ENCODE measurements at places on chromosomes 12 and 14.

GRCh38 chr12:21372602-21373001 lies at the start of gene IAPP:
TSS of gene IAPP (plus strand) at chr12:21372902. CDS start at chr12:21373352, 450 bp downstream.
- DNase-seq: no peak

DNA sequence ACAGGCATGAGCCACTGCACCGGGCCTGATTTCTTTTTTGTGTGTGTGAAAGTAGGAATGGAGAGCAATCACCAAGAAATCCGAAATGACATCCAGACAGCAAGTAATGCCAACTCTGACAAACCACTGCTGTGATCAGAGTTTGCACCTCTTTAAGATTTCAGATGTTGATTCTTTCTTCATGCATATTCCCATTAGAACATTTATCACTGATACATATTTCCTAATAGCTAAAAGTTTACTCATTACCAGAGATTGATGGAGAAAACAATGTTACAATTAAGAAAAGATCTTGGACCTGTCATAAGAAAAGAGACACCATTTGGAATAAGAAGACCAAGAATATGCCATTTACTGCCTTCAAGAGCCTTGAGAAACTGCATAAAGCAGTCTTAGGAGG lies 217.0 kb upstream of the MGAT4C start:
- no peak for DNase-seq

DNA sequence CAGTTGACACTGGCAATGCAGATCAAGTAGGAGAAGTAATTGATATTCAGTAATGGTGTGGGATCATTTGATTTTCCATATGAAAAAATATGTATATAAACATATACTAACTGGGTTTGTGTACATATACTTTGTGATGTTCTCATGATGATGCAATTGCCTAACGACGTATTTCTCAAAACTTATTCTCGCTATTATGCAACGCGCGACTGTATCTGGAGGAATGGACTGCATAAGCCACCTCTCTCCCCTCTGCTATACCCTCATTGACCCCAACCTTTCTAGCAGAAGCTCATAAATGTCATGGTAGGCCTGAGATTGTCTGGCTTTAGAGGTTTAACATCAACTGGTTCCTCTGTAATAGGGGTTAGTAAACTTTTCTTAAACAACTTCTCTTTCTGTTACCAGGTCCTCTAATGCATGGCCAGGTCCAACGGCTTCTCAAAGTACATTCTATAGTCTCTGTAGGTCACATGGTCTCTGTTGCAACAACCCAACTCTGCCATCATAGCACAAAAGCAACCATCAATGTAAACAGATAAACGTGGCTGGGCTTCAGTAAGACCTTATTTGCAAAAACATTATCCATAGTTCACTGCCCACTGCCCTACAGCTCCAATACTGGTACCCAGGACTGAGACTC lies 59.3 kb downstream of the FOXN3 start:
- DNase-seq: no peak

DNA sequence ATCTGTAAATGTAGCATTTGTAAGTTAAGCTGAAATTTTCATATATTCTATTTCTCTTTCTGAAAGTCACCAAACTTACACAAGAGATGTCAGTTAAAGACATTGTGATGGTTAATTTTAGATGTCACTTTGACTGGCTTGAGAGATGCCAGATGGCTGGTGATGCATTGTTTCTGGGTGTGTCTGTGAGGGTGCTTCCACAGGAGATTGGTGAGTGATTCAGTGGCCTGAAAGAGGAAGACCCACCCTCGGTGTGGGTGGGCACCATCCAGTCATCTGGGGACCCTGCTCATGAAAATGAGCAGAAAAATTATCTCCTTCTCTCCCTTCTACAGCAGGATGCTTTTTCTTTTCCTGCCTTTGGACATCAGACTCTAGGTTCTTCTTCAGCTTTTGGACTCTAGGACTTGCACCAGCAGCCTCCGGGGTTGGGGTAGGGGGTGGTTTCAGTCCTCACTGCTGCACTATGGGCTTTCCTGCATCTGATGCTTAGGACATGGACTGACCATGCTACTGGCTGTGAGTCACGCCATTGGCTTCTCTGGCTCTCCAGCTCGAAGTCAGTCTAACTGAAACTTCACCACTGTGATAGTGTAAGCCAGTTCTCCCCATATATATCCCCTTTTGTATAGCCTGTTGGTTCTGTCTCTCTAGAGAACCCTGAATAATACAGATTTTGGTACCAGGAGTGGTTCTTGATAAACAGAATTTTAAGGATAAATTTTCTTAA lies 20.9 kb downstream of the PDE6H start:
- DNase-seq: peak; percentile 38

- no peak for DNase-seq
Observed at GRCh38 chr14:92850492-92850891, 56.4 kb downstream of the GOLGA5 start.

DNA sequence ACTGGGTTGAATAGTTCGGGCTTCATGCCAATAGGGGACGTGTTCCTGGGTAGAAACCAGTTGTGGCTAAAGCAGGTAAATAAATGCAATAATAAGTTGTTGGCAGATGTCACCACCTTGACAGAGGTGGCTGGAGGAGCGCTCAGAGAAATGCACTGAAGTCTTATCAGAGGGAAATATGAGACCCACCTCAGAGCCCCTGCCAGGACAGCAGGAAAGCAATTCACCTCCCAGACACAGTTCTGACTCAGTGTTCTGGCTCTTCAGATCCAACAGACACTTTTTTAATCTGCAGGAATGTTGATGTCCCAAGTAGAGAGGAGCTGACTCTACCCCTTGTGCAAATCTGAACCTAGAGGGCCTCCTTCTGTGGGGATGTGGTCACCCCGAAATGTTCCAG lies 687.1 kb upstream of the FBXO33 start:
- DNase-seq: no peak

DNA sequence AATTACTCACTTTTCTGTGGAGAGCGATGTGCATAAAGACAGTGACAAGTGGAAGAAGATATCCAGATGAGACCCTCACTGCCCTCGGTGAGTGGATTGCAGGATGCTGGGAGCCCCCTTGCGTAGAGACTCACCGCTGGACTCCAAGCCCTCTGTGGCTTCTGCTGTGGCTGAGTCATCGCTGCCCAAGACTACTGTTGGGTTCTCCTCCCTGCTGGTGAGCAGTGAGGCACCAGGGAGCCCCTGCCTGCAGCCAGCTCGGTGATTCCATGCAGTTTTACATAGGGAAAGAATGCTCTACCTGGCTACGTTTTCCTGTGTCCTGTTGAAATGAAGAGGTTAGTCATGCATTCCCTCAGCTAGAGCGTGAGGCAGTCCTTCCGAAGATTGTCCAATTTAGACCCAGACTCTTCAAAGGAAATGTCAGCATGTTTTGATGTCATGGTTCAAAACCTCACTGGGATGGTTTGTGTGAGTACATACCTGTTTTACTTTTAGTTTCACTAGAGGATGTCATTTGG lies 28.2 kb downstream of the TRAF3 start:
- no peak for DNase-seq

DNA sequence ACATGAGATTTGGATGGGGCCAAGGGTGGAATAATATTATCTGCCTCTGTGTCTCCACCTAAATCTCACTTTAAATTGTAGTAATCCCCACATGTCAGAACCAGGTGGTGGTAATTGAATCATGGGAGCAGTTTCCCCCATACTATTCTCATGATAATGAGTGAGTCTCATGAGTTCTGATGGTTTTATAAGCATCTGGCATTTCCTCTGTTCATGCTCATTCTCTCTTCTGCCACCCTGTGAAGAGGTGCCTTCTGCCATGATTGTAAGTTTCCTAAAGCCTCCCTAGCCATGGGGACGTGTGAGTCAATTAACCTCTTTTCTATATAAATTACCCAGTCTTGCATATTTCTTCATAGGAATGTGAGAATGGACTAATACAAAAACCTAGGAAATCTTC lies 29.9 kb downstream of the TSPAN19 start:
- DNase-seq: no peak

GRCh38 chr12:77339610-77340009 lies 274.2 kb upstream of the E2F7 start:
- DNase-seq: no peak

- DNase-seq: no peak
Observed at GRCh38 chr12:113239811-113240331, 18.6 kb downstream of the TPCN1 start.

DNA sequence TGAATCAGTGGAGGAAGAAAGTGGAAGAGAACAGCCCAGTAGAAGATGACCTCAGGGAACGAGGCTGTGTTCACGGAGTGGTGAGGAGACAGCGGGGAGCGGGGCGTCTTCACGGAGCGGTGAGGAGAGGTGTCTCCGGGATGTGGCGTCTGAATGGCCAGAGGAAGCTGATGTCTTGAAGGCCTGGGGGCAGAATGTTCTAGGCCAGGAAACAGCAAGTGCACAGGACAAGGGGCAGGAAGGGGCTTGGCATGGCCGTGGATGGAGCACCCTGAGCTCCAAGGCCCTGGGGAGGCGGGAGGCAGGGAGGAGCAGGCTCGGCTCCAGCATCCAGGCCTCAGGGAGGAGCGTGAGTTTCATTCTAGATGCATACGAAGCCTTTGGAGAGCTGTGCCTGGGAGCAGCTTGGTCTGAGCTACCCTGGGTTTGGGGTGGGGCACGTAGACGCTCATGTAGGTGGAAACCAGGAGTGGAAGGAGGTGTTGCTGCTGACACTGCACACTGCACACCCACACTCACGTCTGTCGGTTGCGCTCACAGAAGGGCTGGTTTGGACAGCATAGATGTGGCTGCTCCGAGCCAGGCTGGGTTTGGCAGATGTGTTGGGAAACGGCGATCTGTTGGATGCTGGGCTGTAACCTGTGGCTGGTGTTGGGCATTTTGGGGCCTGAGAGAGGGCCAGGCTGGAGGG lies 131.6 kb downstream of the ADGRD1 start:
- no peak for DNase-seq

- no peak for DNase-seq
Observed at GRCh38 chr12:113465808-113466453, 5.7 kb downstream of the LHX5 start.

DNA sequence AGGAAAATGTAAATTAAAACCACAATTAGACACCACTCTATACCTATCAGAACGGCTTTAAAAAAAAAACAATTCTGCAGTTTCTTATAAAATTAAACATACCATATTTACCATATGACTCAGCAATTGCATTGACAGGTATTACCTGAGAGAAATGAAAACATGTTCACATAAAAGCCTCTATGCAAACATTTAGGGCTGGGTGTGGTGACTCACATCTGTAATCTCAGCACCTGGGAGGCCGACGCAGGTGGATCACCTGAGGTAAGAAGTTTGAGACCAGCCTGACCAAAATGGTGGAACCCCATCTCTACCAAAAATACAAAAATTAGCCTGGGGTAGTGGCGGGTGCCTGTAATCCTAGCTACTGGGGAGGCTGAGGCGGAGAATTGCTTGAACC lies 41.1 kb downstream of the SPTB start:
- DNase-seq: no peak

DNA sequence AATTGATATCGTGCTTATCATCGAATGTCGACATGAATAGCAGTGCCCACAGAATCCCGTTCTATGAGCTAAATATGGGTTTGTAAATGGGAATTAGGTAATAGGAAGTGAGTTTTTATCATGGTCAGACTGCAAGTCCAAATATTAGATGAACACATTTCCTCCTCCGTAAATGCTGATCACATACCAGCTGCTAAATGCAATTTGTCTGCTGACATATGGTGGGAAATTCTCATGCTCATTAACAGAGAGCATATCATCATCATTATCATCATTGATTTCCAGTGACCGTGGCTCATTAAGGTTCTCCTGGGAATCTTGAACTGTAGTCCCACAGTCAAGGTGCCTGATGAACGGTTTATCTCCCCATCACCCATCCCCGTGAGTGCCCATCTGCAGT lies 998.8 kb upstream of the TMEM132C start:
- no peak for DNase-seq

DNA sequence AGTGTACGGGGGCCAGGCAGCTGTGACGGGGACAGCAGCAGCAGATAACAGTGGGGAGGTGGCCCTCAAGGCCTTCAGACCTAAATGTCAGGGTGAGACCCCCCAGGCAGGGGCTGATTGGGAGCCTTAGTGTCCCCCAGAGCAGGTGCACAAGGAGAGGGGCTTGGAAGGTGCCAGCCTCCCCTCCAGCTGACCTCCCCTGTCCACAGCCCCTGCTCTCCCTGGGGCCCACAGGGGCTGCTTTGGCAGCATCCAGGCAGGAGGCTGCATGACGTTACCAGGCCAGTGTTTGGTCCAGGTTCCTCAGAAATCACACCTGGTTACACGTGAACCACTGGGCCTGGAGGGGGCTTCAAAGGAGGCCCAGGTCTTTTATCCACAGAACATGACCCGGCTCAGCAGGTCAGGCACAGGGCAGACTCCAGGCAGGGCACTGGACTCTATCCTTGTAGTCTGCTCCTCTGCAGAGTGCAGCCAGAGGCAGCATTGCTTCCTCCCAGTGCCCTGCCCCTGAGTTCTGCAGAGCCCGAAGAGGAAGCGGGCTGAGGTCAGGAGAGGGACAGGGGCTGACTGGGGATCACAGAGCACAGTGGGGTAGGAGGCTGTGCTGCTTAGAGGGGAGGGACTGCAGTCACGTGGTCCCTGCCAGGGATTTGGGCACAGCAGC lies 2.6 kb upstream of the TRMT61A start:
- DNase-seq: no peak

DNA sequence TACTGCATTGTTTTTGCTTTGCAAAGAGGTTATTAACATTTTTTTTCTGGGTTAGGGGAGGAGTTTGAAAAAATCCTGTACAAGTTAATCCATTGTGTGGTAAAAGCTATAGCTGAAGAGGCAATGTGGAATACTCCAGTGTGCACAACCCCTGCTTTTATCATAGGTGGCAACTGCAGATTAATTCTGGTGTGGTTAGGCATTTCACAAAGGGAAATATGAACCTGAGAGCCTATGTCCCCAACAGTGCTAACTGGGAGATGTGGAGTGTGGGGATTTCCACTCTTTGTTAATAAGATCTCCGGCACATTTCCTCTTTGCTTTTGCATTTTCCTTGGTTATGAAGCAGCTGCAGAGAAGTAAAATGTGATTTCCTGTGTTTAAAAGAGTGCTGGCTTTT lies 33.6 kb downstream of the PRORP start:
- no peak for DNase-seq

GRCh38 chr14:21264025-21264801 lies 5.0 kb downstream of the HNRNPC start:
- DNase-seq: peak; percentile 63

GRCh38 chr12:6771091-6771495 lies 1.2 kb upstream of the LAG3 start:
- no peak for DNase-seq

- DNase-seq: no peak
Observed at GRCh38 chr12:37547611-37548010, 769.0 kb upstream of the ALG10B start.

- no peak for DNase-seq
Observed at GRCh38 chr14:45891417-45892080, 638.5 kb upstream of the MIS18BP1 start.
